ENCODE measurements at places on chromosomes 12 and 14.

DNA sequence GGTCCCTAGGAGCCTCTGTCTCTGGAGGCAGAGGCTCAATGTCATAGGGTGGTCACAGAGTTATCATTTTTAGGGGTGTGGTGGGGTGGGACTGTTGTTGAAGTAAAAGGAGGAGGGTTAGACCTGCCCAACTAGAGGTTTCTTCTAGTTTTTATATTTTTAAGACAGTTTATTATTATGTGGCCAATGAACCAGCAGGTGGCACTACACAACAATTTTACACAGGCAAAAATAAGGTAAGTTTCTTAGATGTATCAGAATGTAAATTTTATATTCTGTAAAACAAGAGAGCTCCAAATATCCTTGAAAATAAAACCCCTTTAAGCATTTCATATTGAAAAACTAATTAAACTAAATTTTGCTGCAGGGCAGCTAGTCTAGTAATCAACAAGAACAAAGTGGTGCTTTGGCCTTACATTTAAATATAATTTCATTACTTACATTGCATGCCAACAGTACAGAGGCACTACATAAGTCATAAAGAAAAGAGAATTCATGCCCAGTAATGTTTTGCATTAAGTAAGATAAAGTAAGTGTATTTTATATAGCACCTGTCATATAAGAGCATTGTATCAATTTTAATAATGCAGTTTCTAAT, 22.2 kb upstream of the OVCH1 start:
- no peak for DNase-seq

GRCh38 chr14:94423453-94424056, 29.0 kb downstream of the SERPINA11 start:
- DNase-seq, result no peak

- peak; percentile 30 for DNase-seq
Measured at GRCh38 chr14:103391048-103391447, 5.8 kb downstream of the MARK3 start.

DNA sequence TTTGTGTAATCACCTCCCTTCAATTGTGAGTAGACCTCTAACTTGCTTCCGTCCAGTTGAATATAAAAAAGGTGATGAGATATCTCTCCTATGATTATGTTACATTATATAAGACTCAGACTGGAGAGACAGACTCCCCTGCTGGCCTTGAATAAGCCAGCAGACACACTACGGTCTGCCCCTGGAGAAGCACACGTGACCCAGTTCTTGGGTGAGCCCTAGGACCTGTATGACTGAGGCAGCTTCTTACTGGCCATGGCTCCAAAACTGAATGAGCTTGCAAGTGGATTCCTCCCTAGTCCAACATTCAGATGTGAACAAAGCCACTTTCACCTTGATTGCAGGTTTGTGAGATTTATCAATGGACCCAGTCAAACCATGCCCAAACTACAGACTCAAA, 427.9 kb upstream of the DCN start:
- no peak for DNase-seq

GRCh38 chr12:24975425-24975824, 26.5 kb upstream of the BCAT1 start:
- DNase-seq, result no peak

GRCh38 chr12:71648537-71648936, 15.1 kb downstream of the ZFC3H1 start:
- DNase-seq, result no peak

GRCh38 chr14:45185100-45185814, 49.5 kb downstream of the FANCM start:
- DNase-seq, result no peak

GRCh38 chr12:51905471-51906429, 1.6 kb upstream of the ACVRL1 start:
- no peak for DNase-seq

Measured in naive thymus-derived CD8-positive, alpha-beta T cell (primary cell).